AG08396 (cell line): ENCODE measurements at places on chromosomes 2 and 18.

GRCh38 chr2:133821107-133821760, 253.0 kb upstream of the NCKAP5 start:
- DNase-seq: peak; percentile 39

DNA sequence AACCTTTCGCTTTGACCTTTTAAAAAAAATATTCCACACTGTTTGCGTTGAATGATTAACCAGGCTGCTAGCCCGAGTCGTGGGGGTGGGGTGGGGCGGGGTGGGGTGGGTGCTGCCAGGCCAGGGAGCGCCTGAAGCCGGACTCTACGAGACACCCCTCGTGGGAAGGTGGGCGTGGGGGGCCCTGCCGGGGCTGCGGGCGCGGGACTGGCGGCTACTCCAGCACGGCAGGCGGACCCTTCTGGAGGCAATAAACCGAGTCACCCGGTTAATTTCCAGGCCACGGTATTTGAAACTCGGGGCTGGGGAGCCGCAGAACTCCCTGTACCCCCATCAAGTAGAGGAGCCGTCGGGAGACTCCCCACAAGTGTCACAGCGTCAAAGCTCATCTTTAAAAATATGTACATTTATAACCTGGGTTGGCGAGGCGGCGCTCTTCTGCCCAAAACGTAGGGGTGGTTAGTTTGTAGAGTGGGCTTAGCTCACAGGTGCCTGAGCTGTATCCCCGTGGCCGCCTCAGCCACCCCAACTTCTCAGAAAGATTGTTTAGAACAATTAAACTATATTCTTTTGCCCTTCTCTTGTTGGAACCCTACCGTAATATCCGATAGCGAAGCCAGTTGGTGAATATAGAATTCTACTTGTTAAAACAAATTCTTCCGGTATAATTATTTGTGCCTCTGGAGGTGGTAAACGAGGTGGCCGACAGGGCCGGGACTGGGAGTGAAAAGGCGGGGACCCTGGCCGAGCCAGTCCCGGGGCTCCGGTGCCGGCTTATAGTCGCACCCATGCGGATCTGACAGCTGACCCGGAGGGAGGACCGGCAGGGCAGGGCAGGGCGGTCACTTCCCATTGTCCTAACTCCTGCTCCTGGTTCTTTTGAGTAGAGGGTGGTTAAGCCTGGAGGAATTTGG, 1.4 kb downstream of the B3GNT2 start:
- DNase-seq: peak; percentile 50

DNA sequence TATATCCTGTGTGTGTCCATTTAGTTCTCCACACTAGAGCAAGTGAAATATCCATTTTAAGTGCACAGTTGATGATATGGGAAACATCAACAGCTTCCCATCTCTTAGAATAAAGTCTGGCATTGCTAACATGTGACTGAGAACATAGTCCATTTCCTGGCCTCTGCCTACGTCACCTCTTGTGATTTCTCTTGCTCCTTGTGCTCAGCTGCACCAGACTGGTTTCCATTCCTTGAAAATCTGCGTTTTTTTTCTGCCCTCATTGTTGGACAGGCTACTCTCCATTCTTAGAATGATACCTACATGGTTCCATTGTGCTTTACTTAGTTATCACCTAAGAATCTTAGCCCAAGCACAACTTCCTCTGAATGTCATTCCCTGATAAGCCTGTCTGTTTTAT, 851.2 kb upstream of the ID2 start:
- DNase-seq: no peak

DNA sequence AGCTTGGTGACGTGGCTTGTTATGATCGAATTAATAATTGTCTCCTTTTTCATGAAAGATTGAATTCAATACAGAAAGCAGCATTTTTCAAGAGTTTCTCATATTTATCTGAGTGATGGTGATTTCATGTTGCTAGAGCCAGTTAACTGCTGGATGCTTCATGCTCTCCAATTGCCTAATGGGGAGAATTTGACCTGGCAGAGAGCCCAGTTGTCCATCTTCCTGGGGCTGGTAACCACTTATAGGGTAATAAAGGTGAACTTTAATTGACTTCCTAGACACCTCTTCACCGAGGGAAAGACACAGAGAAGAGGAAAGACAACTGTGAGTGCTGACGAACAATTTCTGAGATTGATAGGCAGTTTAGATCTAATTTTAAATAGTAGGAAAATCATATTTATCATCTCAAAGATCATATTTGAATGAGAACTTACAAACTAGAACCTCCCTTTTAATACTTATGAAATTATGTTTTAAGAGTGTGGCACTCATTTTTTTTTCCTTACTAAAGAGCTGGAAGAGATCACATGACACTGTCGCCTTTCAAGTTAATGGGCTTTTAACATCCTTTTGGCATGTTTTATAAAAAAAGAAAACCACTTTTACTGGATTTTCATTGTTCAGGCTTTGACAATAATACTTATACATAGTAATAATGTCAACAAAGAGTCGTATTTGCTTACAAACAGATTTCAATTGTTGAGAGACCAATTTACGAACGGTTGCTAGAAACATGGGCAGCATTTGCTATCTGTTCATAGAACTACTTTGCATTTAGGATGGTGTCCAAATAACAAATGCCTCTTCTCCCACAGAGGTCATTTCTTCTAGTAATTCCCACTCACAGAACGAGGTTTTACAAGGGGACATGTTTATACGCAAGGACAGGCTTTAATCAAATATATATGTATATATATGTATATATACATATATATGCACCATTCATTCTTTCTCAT, 153.3 kb downstream of the RAPGEF4 start:
- DNase-seq: no peak

DNA sequence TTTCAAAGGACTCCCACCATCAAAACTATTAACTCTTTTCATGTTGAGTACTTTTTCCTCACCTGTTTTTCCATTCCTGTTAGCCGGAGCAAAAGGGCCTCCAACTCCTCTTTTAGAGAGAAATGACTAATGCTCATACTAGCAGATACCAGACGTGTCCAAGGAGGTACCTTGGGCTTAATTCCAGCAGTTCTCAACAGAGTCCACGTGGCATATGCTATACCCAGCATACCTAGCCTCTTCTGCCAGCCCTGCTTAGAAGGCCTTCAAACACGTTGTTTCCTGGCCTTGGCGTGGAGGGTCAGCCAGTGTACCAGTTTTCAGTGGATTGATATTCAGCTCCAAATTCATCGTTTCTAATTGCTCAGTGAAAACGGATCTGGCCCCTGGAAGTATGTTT, 123.9 kb downstream of the MGAT5 start:
- DNase-seq: no peak

DNA sequence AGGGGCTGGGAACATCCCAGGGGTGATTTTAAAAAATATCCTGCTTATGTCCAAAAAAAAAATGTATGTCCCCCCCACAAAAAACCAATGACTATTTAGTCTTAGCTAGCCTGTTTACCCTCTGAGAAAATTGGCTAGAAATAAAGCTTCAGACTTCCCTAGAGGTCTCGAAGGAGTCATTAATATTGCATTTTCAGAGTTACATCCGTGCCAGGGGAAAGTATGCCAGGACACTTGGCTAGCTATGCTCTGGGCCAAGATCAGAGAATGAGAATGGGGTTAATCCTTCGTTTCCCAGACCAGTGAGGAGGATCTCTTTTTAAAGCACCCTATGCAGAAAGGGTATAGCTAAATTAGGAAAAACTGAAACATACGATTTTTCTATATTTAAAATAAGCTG, 183.6 kb downstream of the MC4R start:
- DNase-seq: no peak

DNA sequence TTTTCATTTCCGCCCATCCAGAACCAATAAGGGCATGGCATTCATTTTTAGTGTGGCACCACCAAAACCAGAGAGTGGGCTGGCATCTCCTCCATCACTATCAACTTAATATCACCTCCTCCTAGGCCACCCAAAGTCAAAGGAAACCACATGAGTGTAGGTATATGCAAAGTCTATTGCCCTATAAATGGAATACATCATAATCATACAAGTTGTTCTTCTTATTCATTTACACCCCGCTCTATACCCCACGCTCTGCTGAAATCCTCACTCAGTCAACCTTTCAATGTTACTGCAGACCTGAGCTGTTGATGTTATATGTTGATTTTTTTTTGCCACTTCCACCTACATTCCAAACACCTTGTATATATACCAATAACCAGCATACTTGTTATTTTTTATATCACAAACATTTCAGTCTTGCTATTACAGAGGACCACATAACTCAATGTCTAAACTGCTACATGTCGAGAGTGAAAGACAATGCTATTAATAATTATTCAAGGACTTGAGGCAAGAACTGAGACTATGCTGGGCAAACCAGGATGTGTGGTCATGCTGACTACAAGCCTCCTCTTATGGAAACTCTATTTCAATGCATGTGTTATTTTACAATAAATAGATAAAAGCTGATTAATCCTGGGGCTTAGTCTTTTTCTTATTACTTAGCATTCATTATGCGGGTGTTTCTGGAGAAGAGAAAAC, 466.5 kb upstream of the ID2 start:
- DNase-seq: no peak

GRCh38 chr2:19361325-19361990, 3.0 kb upstream of the OSR1 start:
- no peak for DNase-seq

DNA sequence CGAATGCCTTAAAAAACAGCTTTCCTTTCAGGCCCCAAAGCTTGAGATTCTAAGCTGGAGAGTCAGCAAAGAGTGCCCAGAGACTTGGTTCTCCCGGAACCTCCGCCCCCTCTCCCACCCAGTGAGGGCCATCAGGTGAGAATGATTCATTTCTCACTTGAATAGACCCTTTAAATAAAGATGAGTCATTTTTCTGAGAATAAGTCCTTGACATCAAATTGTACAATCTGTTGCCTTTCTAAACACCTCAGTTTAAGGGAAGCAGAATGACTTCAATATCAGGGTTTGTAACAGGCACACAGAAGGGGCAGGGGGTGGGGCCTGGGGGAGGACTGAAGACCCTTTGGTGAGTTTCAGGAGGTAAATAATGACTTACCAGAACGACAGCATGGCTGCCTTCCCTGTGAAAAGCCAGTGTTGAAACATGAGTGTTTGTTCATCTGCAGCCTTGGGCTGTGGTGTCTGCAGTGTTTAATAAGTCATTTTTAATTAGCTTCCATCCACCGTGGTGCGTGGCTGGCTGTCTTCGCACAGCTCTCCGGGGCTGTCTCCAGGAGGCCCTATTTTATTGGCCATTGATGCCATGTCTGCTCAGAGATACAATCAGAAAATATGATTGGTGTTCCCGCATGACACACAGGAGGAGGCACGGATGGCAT, 134.9 kb upstream of the ZNF236 start:
- DNase-seq: no peak

- DNase-seq: no peak
These were observed 32.9 kb downstream of the PTCD3 start for GRCh38 chr2:86138736-86139625.

- DNase-seq: no peak
These were observed 331.8 kb upstream of the VWC2L start for GRCh38 chr2:214079032-214079431.

- DNase-seq: peak; percentile 11
These were observed 52.3 kb downstream of the RAB10 start for GRCh38 chr2:26086155-26086637.

DNA sequence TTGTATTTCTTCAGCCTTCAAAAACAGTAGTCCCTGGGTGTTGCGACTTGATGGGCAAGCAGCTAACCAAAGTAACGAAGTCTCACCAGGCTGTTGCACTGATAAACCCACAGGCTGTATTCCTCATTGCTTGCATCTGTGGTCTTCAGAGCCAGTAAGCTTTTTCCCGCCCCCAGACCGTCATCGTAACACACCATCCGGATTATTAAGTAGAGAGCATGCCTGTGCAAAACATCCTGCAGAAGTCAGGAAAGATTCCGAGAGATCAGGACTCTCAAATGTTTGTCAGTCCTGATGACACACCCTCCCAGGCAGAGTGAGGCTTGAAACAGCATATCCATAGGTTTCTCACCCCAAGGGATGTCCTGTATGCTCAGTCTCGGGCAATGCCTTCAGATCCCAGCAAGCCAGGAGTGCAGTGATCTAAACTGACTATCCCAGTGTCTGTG, 15.9 kb downstream of the ITGB1BP1 start:
- DNase-seq: no peak

DNA sequence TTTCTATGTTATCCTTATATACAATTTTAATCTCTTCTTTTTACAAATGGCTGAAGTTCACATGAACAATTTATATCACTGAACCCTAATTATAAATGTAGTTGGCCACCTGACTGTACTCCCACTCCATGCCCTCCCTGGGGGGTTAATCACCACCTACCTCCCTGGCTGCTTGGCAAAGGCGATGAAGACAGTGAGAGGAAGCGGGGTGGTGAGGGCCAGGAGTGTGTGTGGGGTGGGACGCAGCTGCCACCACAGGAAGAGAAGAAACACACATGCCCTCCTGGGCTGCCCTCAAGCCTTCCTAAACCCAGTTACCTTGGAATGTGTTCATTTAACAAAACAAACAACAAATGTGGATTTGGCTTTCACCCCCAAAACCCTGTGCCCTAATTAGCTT, 87.0 kb upstream of the REV1 start:
- DNase-seq: no peak

DNA sequence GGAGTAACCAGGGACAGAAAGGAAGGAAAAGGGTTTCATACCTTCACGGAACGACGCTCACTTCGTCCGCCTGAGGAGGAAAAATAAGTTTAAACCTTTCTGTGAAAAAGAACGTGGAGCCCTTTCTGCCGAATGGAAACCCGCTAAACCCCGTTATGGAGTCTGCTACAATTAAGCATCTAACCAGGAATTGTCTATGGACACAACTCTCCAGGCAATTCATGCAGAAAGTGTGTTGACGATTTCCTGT, 528 bp upstream of the PPP4R3B start:
- DNase-seq: no peak

DNA sequence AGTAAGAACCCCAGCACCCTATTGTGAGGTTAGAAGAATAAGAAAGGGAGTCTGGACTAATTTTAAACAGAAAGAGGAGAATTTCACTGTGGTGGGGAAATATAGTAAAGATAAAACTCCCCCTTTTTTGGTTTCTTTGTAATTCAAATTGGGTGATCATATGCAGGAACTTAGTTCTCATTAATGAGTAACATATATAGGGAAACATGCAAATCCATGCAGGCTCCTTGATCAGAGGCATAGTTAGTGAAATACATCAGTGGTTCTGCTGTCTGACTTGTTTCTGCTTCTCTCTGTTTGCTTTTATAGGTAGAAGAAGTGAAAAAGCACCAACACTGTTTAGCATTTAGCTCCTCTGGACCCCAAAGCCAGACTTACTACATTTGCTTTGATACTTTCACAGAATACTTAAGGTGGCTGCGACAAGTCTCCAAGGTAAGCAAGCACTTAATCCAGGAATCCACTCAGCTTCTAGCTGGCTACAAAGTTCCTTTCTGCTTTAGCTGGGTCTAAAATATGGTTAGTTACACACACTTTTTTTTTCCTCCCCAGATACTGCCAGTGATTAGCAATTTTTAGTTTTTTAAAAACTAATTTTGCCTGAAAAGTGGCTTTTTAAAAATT, 123.2 kb downstream of the PHLPP1 start:
- DNase-seq: no peak
